ENCODE measurements at places on chromosomes 12 and 14.

- DNase-seq = no peak
Measured at GRCh38 chr12:130203151-130203550, 40.9 kb downstream of the FZD10 start.

- DNase-seq = no peak
Measured at GRCh38 chr14:61526405-61527312, 168.7 kb upstream of the HIF1A start.

GRCh38 chr12:107670999-107671643 is 14.5 kb upstream of the PWP1 start:
- no peak for DNase-seq

DNA sequence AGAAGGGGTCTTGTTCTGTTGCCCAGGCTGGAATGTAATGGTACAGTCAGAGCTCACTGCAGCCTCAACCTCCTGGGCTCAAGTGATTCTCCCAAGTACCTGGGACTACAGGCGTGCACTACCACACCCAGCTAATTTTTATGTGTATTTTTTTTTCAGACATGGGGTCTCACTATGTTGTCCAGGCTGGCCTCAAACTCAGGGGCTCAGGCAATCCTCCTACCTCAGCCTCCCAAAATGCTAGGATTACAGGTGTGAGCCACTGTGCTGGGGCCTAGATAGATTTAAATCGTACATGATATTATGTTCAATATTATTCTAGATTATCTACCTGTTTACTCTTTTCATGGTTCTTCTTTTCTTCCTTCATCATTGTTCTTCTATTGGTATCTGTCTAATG is 61.5 kb downstream of the IFT81 start:
- DNase-seq = no peak

- no peak for DNase-seq
Measured at GRCh38 chr12:78155546-78155945, 324.9 kb downstream of the NAV3 start.

- no peak for DNase-seq
Measured at GRCh38 chr12:126139355-126139754, 1074.1 kb downstream of the AACS start.

DNA sequence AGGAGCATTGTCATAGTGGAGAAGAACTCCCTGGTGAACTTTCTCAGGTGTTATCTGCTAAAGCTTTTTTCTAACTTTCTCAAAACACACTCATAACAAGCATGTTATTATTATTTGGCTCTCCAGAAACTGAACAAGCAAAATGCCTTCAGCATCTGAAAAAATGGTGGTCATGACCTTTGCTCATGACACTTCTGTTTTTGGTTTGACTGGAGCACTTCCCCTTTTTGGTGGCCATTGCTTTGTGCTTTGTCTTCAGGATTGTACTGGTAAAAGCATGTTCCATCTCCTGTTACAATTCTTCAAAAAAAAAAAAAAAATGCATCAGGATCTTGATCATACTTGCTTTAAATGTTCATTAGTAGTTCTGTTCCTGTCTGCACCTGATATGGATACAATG is 1241.6 kb upstream of the USP15 start:
- DNase-seq = no peak

DNA sequence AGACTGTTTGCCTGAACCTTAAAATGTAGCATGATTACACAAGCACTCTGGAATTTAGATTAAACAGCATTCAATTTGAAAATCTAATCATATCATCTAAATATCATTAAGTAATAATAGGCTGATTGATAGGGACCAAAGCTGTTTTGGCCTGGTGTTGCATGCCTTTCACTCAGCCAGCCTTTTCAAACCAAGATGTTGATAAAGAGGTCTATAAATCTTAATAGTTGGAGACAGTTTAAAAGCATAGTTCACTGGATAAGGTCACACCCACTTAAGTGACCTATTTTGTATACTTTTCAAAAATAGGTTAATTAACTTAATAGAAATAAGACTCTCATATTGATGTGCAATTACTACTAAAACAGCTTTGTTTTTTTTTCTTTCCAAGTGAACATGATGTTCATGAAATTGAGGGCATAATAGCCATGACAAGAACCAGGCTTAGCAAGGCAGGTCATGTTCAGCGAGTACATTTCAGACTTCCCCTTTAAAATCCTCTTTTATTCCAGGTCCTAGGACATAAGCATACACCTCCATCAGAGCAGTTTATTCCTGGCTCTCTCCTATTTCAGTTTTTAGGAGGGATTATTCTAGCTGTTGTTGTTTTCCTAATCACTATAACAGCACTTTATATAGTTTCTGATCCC is 349.0 kb downstream of the RAD51B start:
- DNase-seq = no peak

DNA sequence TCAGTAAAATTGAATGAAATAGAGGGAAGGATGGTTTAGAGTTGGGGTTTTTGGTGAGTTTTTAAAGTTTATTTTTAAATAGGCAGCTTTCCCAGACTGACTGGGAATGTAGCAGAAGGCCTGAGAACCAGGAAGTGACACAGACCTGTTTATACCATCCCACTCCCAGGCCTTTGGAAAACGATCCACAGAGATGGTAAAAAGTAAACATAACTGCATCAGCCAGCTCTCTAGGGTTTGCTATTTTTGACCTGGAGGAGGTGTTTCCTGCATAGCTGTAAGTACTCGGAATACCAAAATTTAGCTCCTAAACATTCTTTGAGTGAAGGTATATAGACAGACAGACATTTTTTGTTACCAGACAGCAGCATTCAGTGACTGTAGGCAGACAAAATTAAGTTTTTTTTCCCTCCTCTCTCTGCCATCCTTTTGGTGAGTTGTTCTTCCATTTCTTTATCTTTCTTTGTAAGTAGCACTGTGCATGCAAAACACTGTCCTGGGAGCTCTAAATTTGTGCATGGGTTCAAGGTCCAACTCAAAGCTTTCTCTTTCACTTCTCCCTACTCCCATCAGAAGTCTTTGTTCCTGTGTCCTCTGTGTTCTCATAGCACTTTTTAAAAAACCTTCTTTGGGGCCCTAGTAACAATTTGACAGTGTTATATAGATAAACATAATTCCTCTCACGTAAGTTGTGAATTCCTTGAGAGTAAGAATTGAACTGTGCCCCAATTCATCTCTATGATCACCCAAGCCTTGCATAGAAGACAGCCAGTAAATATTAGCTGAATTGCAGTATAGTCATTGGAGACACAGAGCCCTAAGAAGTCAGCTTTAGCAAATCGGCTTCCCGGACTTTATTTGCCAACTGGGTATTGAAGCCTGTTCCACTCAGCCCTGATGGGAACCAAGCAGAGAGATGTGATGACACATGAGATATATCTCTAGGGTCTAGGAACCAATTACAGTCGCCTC is 37.4 kb downstream of the SUSD6 start:
- DNase-seq = no peak

- no peak for DNase-seq
Measured at GRCh38 chr14:105533391-105533790, 7.0 kb downstream of the TMEM121 start.

GRCh38 chr12:57057067-57057751 is 7.3 kb upstream of the MYO1A start:
- no peak for DNase-seq

DNA sequence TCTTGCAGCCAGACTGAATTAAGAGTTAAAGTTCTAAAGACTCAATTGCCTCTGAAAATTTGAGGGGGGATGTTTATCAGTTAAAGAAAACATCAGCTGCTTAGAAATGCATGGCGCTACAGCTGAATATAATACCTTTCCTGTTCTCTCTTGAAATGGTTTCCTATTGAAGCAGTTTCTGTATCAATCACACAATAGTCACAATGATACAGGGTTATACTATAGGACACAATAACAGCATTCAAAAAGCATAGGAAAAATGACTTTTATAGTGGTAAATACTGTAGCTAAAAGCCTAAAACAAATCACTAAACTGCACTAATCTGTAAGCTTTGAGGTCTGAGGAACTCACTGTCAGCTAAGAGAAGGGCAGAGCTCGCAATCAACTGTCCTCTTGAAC is 15.2 kb downstream of the MDGA2 start:
- no peak for DNase-seq

- DNase-seq = no peak
Measured at GRCh38 chr12:89799316-89799715, 90.7 kb upstream of the ATP2B1 start.

DNA sequence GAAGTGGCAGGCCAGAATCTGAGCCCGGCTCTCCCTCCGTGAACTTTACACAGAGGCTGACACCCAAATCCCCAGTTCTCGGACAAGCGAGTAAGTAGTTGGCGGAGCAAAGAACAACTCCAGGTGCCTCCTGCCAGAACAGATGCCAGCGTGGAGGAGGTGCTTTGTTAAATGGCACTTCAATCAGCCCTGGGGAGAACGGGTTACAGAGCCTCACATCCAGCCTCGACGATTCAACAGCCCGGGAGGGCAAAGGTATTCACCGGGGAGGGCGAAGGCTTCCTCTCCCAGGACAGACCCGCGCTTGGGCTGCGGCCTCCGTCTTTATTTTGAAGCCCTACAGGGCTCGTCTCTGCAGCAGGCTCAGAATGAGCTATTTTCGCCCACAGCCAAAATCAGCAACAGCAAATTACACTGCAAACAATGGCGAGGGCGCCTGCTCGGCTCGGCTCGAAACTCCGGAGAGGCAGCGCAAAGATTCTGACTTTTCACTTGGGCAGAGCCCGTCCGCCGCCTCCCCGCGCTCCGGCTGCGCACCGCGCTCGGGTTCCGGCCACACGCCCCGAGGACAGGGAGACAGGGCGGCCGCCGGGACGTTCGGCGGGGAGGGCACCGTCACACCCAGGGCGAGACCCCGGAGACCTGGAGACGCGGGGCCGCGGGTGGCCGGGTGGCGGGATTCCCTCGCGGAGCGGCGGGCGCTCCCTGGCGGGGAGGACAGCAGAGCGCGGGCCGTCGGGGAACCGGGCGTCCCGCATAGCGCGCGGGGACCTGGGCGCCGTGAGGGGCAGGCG is 811 bp downstream of the TMCC3 start:
- DNase-seq = peak; percentile 49

DNA sequence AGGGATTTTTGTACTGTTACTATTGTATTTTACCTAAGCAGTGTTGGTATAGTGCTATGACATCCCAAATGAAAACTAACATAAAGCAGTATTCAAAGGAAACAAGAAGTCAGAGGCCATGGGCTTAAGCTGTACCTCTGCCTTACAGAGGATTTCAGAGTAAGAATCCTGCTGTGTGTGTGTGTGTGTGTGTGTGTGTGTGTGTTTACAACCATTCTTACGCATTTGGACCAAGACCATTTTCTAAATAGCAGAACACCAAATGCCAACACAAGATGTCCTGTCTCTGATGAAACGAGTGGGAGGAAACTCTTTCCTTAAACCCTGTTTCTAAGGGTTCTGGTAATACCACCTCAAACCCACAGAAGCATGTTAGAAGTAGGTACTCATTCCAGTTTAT is 64.4 kb downstream of the PPP1R36 start:
- no peak for DNase-seq

DNA sequence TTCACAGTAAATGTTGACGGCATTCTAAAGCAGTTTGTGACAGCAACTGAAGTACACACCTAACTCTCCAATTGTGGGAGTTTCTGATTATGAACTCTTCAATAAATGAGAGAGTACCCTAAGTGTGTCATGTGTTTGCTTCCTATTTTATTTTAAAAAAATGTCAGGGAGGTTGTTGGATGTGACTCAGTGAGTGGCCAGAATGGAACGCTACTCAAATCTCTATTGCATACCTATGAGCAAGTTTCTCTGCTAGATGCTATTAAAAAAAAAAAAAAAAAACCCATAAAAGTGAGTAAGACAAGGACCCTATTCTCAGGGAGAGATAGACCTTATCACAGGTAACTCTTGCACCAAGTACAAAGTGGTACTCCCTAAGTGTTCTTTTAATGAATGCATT is 256.6 kb downstream of the BTG1 start:
- no peak for DNase-seq

- no peak for DNase-seq
Measured at GRCh38 chr12:105562199-105562971, 231.9 kb downstream of the C12orf75 start.

DNA sequence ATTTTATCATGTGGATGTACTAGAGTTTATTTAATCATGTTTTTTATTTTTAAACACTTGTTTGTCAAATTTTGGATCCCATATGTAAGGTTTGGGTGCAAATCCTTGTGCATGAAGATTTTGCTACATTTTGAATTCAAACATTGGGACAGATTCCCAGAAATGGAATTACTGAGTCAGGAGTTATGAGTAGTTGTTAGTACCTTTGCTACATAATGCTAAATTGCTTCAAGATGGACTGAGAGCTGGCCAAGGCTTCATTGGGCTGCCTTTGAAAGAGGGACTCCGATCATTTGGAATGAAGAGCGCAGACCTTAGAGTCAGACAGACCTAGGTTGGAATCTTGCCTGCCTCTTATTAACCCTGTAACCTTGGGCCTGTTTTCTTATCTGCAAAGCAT is 154.9 kb upstream of the PWP1 start:
- DNase-seq = no peak

DNA sequence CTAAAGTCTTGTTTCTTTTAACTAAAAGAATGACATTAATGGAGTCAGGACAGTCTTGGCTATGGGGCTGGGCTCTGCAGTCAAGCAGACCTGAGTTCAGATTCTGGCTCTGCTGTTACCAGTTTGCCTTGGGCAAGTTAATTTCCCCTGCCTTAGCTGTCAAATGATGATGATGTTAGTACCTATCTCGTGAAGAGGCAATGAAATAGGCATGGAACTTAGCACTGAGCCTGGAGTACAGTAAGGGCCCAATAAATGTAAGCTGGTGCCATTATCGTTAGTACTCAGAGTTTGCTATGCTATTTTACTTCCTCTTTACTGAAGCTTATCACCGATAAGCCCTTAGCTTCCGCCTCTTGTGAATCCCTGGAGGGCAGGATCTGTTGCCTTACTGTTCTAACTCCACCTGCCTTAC is 8.5 kb downstream of the FBXW8 start:
- no peak for DNase-seq

DNA sequence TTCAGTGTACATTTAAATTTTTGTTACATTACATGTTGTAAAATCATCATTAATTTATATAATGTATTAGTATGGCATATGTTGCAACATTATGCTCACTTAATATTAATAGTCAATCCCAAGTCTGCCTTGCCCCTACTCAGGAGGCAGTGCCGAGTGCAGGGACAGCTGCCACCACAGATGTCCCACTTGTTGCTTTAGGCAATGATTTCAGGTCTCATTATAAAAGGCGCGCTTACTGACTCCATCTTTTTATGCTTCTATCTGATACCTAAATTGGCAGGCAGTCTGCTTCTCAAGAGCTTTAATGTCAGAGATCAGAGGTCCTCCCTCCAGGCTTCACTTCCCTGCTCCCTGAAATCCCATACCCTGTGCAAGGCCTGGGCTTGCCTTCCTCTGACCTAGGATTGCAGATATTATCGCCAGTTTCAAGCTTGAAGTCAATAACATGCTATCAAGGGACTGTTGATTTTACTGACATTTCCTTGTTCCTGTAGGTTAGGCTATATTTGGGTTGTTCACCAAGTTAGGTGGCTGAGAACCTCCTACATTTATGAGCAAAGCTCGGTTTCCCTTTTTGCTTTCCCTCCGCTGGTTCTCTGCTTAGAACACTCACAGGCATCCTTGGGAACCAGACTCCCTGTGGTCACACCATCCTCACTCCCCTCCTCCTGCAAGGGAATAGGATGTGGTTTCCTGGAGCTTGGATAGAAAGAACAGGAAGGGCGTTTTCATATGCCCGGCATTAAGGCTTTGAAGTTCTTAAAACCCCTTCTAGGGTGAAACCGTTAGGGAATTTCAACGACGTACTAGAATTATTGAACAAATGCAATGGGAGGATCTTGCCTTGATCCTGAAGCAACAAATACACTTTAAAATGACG is 208.4 kb upstream of the FKBP4 start:
- no peak for DNase-seq

Data from inflammatory macrophage treated with lipopolysaccharide for 1 hour (primary cell).